DMS153 (cell line): ENCODE measurements at places on chromosomes 1 and 21.
A peak's percentile ranks its signal among the peaks of the same experiment; 100 is the strongest.

GRCh38 chr1:184485751-184486723 lies 99.2 kb downstream of the C1orf21 start:
- no peak for DNase-seq

DNA sequence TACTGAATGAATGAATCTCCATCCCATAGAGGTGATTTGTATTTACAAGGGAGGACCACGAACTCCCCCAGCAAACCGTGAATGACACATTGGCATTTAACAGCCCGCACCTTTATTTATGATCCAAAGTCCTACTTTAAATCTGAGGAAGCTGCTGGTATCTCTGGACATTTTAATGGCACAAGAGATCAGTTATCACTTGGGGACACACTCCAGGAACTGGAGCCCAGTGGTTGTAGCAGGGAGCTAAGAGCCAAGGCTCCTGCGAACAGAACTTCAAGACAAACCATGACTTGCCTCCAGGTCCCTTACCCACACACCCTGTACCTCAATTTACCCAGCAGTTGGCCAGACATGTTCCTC lies 1.2 kb downstream of the CTNNBIP1 start:
- no peak for DNase-seq

- no peak for DNase-seq
These were observed 157.3 kb downstream of the GALNT2 start for GRCh38 chr1:230224101-230224960.

DNA sequence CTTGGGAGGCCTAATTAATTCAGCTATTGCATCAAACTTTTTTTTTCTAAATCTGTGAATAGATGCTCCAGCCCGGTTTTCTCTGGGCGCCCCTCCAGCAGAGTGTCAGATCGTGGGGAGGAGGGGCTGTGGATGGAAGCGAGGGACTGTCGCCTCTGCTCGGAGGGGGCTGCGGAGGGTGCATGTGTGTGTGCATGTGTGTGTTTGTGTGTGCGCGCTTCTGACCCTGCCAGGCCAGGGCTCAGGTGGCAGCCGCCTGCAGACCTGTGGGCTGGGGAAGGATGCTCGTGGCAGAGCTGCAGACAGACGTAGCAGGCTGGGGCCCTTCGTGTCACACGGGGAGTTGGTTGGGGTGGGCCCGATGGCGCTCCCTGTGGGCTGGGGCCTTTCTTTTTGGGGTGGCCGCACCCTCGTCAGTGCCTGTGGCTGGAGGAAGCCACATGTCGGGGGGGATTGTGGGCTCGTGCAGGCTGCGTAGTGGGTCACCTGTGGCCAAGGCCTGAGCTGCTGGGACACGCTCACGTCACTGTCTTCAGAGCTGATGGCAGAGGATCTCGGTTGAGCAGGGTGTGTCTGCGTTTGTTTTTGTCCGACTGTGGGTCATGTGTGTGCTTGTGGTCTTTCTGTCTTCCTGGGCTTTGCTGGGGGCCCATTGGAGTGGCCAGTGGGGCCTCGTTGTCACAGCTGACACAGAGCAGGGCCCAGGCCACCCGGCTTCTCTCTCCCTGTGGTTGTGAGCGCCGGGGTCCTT lies 2.8 kb downstream of the SKI start:
- DNase-seq, result no peak

GRCh38 chr1:244678697-244679096 lies 25.8 kb downstream of the DESI2 start:
- DNase-seq, result no peak

- DNase-seq, result no peak
These were observed 17.6 kb upstream of the VPS45 start for GRCh38 chr1:150049926-150050325.

DNA sequence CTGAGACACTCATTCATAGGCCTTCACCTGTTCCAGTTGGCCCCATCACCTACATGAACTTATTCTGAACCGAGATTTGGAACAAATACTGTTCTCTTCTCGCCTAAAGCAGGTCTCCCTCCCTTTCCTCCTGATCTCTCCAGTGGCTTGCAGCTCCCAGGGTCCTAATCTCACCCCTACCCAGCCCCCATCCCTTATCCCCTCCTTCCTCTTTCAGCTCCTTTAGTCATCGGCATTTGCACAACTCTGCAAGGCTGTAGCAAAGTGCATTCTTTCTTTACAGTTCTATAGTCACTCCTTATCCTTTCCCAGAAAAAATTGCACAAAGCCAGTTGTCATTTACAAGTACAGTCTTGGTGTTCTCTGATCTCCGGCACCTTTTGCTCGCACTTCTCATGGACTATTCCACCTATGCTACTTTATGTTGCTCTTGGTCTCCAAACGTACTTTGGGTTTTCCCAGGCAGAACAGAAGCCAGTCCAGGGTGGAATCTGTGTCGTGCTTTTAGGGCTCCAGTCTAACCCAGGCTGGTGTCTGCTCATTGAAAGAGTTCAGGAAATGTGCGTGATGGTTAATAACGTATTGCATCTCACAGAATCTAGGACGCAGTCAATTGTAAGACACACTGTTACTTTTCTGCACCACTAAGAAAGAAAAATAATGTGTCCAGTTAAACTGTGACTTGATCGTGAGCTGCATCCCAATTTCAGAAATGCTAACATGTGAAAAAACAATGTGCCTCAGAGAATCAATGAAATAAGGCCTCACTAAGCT lies 965 bp downstream of the ABCA4 start:
- DNase-seq, result no peak

DNA sequence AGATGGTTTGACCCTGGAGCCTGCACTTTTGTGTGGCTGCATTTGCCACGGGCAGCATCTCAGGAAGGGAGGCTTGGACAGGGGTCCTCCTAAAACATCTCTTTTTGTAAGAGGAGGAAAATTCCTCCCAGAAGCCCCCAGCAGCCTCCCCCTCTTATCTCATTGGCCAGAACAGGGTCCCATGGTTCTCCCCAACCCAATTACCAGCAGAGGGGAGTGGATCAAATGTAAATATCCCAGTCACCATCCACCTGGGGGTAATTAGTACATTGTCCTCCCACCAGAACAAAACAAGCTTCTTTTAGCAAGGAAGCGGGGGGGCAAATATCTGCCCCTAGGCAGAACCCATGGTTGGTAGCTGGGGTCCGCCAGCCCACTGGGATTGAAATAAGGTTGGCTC lies 44.7 kb upstream of the TENT5B start:
- peak; percentile 24 for DNase-seq

GRCh38 chr1:203906932-203907331 lies 45.5 kb downstream of the SNRPE start:
- DNase-seq, result no peak

GRCh38 chr1:154170547-154171222 lies 15.8 kb upstream of the NUP210L start:
- no peak for DNase-seq

- DNase-seq, result no peak
These were observed 37.7 kb upstream of the LRP8 start for GRCh38 chr1:53365437-53366063.

GRCh38 chr1:6961289-6961688 lies 176.0 kb downstream of the CAMTA1 start:
- DNase-seq, result no peak

GRCh38 chr1:55234016-55234415 lies 18.9 kb upstream of the USP24 start:
- DNase-seq, result no peak

DNA sequence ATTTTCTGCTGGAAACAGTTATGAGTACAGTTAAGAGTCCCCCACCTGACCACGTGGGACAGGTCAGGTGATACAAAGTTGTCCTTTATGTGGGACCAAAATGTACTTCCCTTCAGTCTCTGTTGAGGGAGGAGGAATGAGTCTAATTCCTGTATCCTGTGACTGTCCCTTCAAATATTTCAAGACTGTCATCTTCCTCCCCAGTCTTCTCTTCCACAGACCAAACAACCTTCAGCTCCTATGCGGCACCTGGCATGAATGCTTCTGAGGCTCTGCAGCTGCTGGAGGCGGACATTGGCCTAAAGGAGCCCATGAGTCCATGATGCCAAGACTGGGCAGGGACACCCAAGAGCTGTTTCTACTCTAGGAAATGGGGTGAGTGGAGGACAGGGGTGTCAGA lies 72.1 kb upstream of the SIM2 start:
- no peak for DNase-seq

- no peak for DNase-seq
These were observed 18.5 kb upstream of the MAGOH start for GRCh38 chr1:53256511-53257453.

- DNase-seq, result no peak
These were observed 61.3 kb downstream of the CD34 start for GRCh38 chr1:207849646-207850045.

- peak; percentile 90 for DNase-seq
These were observed 187.7 kb downstream of the TRABD2B start for GRCh38 chr1:47809301-47810084.

DNA sequence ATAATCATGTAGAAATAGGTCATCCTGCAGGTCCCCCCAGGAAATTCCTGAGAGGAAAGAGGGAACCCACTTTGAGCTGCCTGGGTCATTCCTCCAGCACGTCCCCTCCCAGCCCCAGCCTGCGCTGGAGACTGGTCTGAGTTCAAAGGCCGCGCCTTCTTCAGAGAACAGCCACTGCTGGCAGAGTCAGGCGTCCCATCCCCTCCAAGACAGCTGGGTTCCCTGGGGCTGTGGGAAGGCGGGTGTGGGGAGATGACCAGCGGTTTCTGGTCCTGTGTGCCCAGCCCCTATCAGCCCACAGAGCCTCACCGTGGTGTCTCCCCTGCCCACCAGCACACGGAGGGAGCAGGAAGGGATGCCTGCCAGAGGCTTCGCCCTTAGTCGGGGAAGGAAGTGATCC lies 18.0 kb upstream of the TRAPPC10 start:
- no peak for DNase-seq

DNA sequence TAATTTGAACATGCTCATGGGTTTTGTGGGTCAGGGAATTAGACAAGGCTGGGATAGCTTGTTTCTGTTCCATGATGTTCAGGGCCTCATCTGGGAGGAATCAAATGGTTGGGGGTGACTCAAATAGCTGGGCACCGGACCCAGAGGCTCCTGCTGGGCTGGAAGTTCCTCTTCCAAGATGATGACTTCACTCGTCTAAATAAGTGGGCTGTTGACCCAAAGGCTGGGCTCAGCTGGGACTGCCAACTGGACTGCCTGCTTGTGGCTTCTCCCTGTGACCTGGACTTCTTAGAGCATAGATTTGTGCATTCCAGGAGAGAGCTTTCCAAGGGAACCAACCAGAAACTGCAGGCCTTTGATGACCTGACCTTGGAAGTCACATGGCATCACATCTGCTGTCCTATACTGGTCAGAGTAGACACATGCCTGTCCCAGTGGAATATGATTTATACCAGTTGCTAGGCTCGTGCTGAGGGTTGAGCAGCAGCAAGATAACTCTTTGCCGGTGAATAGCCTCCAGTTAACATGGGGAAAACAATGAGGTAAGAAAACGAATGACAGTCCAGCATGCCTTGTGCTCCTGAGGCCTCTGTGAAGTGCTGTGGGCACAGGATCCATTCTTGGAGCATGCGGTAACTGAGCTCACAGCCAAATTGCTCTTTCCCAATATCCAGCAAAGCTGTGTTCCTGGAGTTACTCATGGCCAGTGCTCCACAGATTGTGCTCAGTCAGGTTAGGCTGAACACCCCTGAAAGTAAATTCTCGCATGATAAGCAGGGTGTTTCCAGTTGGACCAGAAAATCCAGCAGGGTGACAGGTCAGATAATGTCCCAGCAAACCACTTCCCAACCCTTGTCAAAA lies 272.9 kb upstream of the TMEM51 start:
- no peak for DNase-seq

DNA sequence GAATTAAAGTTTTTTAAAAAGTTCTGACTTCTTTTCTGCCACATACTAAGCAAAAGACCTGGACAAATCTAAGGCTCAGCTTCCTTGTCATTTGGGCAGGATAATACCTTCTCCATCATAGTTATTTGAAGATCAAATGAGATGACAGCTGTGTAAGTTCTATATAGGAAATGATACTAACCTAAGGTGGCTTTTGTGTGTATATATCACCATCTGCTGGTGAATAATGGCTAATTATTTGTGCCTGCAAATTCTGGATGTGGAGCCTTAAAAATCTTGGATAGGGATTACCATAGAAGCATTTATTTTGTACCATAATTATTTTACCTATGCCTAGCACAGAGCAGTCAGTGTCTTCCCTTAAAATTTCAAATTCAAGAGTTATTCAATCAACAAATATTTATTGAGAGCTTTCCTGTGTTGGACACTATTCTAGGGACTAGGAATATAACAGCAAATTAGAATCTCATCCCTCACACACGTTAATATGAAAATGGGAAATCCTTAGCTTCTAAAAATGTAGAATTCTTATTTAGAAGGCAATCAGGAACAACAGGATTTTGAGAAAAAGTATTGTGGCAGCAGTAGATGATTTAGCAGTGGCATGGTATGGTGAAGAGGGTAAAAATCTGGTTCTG lies 89.8 kb downstream of the TMEM200B start:
- peak; percentile 81 for DNase-seq

- no peak for DNase-seq
These were observed 141.1 kb downstream of the DISP1 start for GRCh38 chr1:222955964-222956363.

GRCh38 chr1:229848752-229849677 lies 218.0 kb upstream of the GALNT2 start:
- peak; percentile 34 for DNase-seq

GRCh38 chr1:93450321-93450720 lies 2.4 kb downstream of the FNBP1L start:
- no peak for DNase-seq

GRCh38 chr1:231279081-231279480 lies 38.1 kb downstream of the GNPAT start:
- DNase-seq, result no peak

GRCh38 chr1:74162333-74162732 lies 35.6 kb downstream of the LRRIQ3 start:
- no peak for DNase-seq

- no peak for DNase-seq
These were observed at the start of gene ALX3 for GRCh38 chr1:110070671-110071242. Gene ALX3 (minus strand): TSS chr1:110070672. CDS start chr1:110070612, 60 bp downstream.
